Sigmoid colon (tissue), 7 donors: ENCODE measurements at places on chromosomes 5 and 9. TPM values are rescaled to one million over a fixed set of nuclear protein-coding genes. Genes with fewer than 3 reads are reported as not detected.

Gene SH3TC2
- total RNA-seq: 5.0 TPM

Gene CCDC171
- total RNA-seq: 2.9 TPM

Gene ADAMTS16
- under 0.01 TPM for total RNA-seq

Gene GRM6
- total RNA-seq: not detected

Gene PCDHB6
- total RNA-seq: 1.4 TPM

Gene EIF4E1B
- not detected for total RNA-seq

Gene SPOCK1
- 33.4 TPM for total RNA-seq

Gene KIF12
- total RNA-seq: not detected

Gene AK1
- 73.2 TPM for total RNA-seq

Gene ABLIM3
- total RNA-seq: 6.8 TPM

Gene LRSAM1
- 54.0 TPM for total RNA-seq

Gene IL33
- total RNA-seq: 38.3 TPM

Gene SPINK13
- total RNA-seq: 0.33 TPM

Gene SLC6A3
- total RNA-seq: not detected

Gene EQTN
- total RNA-seq: not detected

Gene PSMB7
- 161 TPM for total RNA-seq

Gene MINAR2
- not detected for total RNA-seq

Gene MYOZ3
- total RNA-seq: 0.33 TPM

Gene ZFP37
- total RNA-seq: 4.4 TPM

Gene TMEM252
- not detected for total RNA-seq

Gene IPO11
- total RNA-seq: 22.4 TPM

Gene CCDC180
- 4.8 TPM for total RNA-seq

Gene TMOD1
- total RNA-seq: 35.3 TPM

Gene IRX4
- not detected for total RNA-seq

Gene NR3C1
- 50.0 TPM for total RNA-seq

Gene GKAP1
- total RNA-seq: 22.4 TPM

Gene ANKRA2
- 25.5 TPM for total RNA-seq

Gene UBE2QL1
- total RNA-seq: 5.0 TPM

Gene FBLL1
- total RNA-seq: not detected

Gene IL9
- not detected for total RNA-seq

Gene FOXI1
- not detected for total RNA-seq
